ENCODE measurements at places on chromosomes 7 and 10.

GRCh38 chr7:11035661-11036060 is 62.0 kb downstream of the PHF14 start:
- DNase-seq: no peak

DNA sequence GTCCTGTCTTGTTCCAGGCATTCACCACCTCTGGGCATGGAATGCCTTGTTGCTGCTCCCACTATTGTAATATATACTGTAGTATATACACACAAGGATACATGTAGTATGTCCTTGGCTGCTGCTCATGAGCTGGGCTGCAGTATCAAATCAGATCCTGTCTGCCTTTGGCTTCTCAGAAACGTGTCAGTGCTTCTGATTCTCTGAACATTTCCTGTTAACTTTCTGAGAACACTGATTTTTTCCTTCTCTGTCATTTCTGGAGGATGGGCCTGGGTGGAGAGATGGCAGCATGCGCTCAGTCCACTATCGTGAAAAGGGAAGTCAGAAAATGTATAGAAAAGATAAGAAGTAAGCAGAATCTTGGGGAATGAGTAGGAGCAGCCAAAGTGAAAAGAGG is 12.2 kb downstream of the SFTPA2 start:
- DNase-seq: no peak

DNA sequence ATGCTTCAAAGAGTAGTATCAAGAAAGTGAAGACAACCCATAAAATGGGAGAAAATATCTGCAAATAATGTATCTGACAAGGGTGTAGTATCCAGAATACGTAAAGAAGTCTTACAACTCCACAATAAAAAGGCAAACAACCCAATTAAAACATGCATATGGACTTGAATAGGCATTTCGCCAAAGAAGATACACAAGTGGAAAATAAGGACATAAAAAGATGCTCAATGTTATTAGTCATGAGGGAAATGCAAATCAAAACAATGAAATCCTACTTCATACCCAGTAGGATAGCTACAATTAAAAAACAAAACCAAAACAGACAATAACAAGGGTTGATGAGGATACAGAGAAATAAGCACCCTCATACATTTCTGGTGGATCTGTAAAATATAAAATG is 79.2 kb downstream of the NUDCD3 start:
- no peak for DNase-seq

DNA sequence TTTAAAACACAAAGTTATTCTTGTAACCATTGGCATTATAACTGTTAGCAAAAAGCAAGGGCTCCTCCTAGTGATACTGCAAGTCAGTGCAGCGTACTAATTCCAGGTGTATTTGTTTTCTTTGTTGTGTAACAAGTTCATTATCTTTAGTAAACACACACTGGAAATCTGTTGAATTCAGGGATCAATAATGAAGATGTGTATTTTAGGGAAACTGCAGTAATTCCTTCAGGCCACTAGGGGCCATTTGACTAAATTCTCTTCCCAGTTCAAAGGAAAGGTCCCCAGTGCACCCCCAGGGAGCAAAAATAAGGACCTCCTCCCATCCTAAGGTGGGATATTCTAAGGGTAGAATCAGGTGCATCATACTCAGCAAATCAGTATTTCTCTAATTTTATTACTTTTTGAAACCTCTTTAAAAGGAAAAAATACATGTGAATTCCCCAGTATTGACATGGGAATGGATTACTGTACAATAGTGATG is 158.6 kb upstream of the LYZL1 start:
- DNase-seq: no peak

- DNase-seq: no peak
Observed at GRCh38 chr10:48627984-48628609, 23.2 kb upstream of the ARHGAP22 start.

GRCh38 chr7:152103691-152104090 is 78.2 kb downstream of the GALNT11 start:
- DNase-seq: no peak

DNA sequence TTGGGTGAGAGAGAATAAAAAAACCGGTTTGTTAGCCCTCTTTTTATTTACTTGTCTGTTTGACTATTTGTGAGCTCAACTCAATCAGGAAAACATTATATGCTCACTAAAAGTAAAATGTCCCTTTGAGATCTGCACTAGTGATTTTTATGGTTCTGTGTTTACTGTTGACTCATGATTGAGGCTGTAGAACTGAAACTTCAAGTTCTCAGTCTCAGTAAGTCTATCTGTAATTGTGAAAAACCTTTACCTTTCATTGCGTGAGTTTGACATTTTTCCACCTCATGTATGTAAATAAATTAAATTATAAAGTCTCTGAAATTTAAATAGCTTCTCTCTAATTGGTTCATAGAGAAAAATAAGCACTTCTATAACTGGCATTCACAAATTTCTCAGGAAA is 17.0 kb upstream of the CASD1 start:
- no peak for DNase-seq

- DNase-seq: no peak
Observed at GRCh38 chr10:121490871-121491519, 107.2 kb downstream of the FGFR2 start.

- DNase-seq: no peak
Observed at GRCh38 chr10:30437031-30437841, 3.3 kb downstream of the MAP3K8 start.

- no peak for DNase-seq
Observed at GRCh38 chr7:104981672-104982037, 32.4 kb upstream of the KMT2E start.

GRCh38 chr7:128801003-128801402 is 9.2 kb downstream of the CCDC136 start:
- no peak for DNase-seq

GRCh38 chr10:112721080-112721698 is 228.9 kb upstream of the TCF7L2 start:
- DNase-seq: no peak

Measured in thoracic aorta (tissue), 2 donors.